Cardiac fibroblast (primary cell): ENCODE measurements at places on chromosomes 6 and 20.

DNA sequence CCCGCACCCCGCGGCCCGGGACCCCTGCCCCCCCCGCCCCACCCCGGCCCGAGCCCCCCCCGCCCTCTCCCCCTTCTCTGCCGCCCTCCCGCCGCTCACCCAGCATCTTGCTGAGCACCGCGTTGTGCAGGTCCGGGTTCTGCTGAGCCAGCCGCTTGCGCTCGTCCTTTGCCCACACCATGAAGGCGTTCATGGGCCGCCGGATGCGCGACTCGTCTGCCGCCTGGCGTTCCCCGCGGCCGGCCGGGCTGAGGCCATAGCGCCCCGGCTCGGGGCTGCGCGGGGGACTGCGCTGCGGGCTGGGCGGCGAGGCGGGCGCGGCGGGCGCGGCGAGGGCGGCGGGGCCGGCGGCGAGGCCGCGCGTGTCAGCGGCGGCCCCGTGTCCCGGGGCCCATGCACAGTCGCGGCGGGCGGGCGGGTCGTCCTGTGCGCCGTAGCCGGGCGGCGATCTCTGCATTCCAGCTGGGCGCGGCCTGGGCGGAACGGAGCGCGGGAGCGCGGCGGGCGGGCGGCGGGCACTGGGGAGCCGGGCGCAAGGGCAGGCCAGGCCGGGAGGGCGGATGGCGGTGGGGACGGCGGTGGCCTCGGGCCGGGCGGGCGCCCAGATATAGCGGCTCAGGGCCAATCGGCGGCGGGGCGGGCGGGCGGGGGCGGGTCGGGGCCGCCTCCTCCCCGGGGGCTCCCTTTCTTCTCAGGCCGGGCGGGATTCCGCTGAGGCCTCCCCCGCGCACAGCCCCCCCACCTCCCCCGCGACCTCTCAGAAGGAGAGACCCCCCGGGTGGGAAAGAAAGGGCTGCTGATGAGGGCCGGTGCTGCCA lies at the start of gene SOX18:
Gene SOX18 (minus strand): TSS at position 580 of the 818 bp plus-strand sequence. CDS start 123 bp downstream, at position 457.
- peak; percentile 56 for DNase-seq

DNA sequence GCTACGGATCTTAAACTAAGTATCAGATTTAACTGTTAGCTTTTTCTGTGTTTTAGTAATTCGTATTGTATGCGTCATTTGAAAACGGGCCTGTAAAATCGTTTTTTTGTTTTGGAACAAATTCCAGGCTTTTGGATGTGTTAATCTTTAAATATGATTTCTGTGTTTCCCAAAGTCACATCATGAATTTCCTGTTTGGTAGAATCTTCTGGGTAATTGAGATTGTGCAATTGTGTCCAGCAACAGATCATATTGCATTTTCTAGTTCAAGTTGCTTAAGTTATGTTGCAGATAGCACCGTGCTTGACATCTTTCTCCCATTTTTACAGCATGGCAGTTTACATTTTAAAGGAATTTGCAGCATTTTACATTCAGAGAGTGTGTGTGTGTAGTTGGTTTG lies 1.9 kb downstream of the MAPK14 start:
- DNase-seq = peak; percentile 86

DNA sequence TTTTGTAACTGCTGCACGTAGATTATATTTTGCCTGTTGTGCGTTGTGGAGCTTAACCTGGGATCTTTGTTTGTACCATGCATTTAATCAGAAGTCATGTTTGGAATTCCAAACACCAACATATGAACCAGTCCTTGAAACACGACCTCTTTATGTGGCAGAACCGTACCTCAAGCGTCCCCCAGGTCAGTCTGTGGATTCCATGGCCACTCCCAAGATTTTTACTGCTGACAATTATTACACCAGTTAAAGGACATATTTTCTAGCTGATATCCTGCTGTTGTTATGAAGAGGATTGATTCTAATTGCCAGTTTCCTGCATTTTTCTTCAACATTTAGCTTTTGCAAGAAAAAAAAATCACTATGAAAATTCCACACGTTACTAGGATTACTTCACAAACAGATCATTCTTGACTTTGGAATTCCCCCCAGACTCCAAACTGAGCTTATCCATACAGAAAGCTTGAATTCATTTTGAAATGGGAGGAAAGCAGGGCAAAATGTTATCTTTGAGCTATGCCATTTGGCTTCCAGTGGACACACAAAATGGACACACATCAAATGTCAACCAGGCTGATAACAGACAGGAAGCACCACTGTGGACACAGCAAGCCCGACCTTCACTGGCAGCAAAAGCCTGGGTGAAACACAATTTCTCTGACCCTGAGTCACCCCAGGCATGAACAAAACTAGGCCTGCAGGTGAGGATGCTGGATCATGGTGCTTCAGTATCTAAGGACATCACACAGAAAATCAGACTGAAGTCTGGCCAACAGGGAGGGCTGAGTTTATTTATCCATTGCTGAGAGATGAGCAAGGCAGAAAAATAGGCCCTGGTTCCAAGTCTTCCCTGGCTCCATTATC lies 542.9 kb upstream of the JAG1 start:
- DNase-seq = peak; percentile 84

- no peak for DNase-seq
These were observed 35.6 kb upstream of the THBS2 start for GRCh38 chr6:169289257-169289618.

- no peak for DNase-seq
These were observed 557.2 kb upstream of the JAG1 start for GRCh38 chr20:11230999-11231398.
